ENCODE measurements at places on chromosomes 11 and 22.

GRCh38 chr11:11409901-11410300 is 56.9 kb upstream of the CSNK2A3 start:
- no peaks in the 10 kb centered on the region for H3K36me3 ChIP-seq
- no peak for DNase-seq
- H3K27ac ChIP-seq: no peak overlapping the region
- H3K27me3 ChIP-seq: no peaks in the 10 kb centered on the region
- H3K4me1 ChIP-seq: peaks cover 8% of the 10 kb centered on the region
- no peak overlapping the region for H3K4me3 ChIP-seq

- peak; percentile 68 for DNase-seq
- H3K27ac ChIP-seq: peak overlapping the region; percentile 68
- H3K27me3 ChIP-seq: no peaks in the 10 kb centered on the region
Observed at GRCh38 chr22:32644252-32645100, 157.0 kb upstream of the TIMP3 start.

DNA sequence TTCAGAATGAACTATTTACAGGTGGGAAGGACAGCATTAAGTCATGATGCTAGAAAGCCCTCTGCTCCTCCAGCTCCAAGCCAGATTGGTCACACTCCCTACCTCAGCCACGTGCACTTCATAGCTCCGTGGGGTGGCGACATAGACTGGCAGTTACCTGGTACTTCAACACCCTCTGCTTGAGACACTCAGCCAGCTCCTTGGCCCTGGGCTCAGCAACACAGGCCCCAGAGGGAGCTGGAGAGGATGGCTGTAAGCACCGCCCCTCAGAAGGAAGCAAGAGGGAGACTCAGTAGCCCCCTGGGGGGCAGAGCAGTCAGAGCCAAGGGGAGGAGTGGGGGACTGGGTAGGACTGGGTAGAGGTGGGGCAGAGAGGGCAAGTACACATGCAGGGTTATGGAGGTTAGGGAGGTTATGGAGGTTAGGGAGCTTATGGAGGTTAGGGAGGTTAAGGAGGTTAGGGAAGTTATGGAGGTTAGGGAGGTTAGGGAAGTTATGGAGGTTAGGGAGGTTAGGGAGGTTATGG is 102.1 kb upstream of the BID start:
- no peaks in the 10 kb centered on the region for H3K27me3 ChIP-seq
- peaks cover 67% of the 10 kb centered on the region for H3K36me3 ChIP-seq
- no peak overlapping the region for H3K27ac ChIP-seq
- no peak overlapping the region for H3K4me3 ChIP-seq

DNA sequence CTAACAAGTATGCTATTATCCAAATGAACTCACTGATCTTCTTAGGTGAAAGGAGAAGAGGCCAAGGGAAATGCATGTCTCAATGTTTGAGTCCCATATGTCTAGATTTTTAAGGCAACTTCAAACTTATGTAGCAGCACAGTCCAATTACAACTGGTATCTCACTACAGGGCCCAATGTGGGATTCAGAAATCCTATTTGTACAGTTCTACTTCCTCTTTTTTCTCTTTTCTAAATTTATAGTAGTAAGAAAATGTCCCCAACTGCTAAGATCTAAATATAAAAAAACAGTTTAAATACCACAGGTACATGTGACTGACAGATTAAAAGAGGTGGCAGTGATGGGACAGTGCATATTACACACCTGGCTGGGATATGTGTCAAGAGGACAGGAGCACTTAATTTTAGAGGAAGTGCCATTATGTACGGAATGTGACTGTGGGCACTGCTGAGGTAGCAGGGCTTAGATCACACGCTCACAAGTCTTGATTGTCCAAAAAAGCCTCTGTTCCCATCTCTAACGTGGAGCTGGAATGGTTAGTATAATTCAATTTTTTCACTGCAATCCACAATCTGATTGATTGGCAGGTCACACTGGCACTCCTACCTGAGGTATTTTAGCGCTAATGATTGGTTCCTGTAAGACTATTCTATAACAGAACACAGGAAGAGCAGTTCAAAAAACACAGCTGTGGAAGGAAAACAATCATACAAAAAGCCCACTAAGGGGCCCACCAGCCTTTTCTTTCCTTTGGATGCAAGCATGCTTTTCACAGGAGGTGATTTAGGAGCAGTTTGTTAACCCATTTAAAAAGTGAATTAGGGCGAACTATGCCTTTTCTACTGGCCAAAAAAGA is 34.6 kb downstream of the APOL5 start:
- no peak overlapping the region for H3K4me3 ChIP-seq
- peak overlapping the region; percentile 56 for H3K27ac ChIP-seq
- peaks cover 20% of the 10 kb centered on the region for H3K4me1 ChIP-seq
- H3K36me3 ChIP-seq: no peaks in the 10 kb centered on the region
- H3K27me3 ChIP-seq: no peaks in the 10 kb centered on the region

GRCh38 chr11:15630896-15631295 is 516.2 kb downstream of the INSC start:
- H3K36me3 ChIP-seq: no peaks in the 10 kb centered on the region
- no peaks in the 10 kb centered on the region for H3K4me1 ChIP-seq
- H3K27ac ChIP-seq: no peak overlapping the region

- no peaks in the 10 kb centered on the region for H3K27me3 ChIP-seq
- H3K4me3 ChIP-seq: no peak overlapping the region
- H3K4me1 ChIP-seq: no peaks in the 10 kb centered on the region
Observed at GRCh38 chr11:64614917-64615316, 23.9 kb downstream of the SLC22A12 start.
